ENCODE measurements at places on chromosomes 3 and 15. TPM values are rescaled to one million over a fixed set of nuclear protein-coding genes. Genes with fewer than 3 reads are reported as not detected.

TJP1 gene
- 148 TPM for total RNA-seq

GOLGA6D gene
- total RNA-seq = not detected

DPPA4 gene
- total RNA-seq = not detected

TICRR gene
- 1.7 TPM for total RNA-seq

NPAP1 gene
- not detected for total RNA-seq

SMCO1 gene
- total RNA-seq = not detected

MYZAP gene
- 0.27 TPM for total RNA-seq

BCL6 gene
- 8.9 TPM for total RNA-seq

GRCh38 chr3:71031181-71031580, 552.3 kb downstream of the FOXP1 start:
- DNase-seq = no peak

GRCh38 chr3:45168451-45168850, 22.3 kb upstream of the CDCP1 start:
- no peak for DNase-seq

DNA sequence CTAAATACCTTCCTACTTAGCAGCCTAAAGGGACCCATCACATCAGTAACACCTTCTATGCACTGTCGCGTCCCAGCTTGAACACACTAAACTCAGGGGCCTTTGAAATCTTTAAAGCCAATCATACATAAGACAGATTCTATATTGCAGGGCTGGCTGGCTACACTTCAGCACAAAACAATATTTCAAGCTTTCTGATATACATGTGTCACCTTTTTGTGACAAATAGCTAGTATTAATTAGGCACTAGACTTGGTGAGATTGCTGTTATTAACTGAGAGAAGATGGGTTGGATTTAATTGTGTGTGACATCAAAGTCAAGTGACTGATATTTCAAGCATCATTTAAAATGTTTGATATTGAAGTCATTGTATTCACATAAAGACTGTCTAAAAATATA, 148.4 kb downstream of the ZIC4 start:
- no peak for DNase-seq

GRCh38 chr3:9903238-9903624, 583 bp downstream of the IL17RE start:
- no peak for DNase-seq

- DNase-seq = peak; percentile 78
Observed at GRCh38 chr15:55530861-55531313, 22.9 kb upstream of the DNAAF4 start.

DNA sequence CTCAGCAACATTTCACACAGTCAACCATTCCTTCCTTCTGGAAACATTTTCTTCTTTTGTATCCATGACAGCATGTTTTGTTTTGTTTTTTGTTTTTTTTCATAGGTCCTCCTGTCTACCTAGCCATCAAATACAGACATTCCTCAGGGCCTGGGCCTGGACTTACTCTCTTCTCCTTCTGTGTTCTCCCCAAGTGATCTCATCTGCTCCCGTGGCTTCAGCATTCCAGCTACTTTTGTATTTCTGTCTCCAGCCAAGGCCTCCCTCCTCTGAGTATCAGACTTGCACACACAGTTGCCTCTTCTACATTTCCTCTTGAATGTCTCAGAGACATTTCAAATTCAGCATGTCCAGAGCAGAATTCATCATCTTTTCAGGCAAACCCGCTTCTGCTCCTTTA, 82.4 kb downstream of the HCN4 start:
- DNase-seq = no peak

- DNase-seq = peak; percentile 19
Observed at GRCh38 chr3:39637807-39638206, 170.3 kb downstream of the MOBP start.

DNA sequence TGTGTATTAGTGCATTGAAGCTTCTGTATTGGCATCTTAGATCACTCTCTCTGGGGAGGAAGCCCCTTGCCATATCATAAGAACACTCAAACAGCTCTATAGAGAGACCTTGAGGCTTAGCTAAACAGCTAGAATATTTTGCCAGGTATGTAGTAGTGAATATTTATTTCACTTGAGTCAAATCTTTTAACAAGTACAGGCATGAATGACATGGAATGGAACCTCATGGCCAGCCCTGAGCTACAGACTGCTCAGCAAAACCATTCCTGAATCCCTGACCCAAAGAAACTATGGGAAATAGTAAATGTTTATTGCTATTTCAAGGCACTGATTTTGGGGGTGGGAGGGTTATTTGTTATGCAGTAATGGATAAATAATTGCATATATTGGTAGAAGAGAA, 604.8 kb downstream of the MECOM start:
- DNase-seq = no peak

DNA sequence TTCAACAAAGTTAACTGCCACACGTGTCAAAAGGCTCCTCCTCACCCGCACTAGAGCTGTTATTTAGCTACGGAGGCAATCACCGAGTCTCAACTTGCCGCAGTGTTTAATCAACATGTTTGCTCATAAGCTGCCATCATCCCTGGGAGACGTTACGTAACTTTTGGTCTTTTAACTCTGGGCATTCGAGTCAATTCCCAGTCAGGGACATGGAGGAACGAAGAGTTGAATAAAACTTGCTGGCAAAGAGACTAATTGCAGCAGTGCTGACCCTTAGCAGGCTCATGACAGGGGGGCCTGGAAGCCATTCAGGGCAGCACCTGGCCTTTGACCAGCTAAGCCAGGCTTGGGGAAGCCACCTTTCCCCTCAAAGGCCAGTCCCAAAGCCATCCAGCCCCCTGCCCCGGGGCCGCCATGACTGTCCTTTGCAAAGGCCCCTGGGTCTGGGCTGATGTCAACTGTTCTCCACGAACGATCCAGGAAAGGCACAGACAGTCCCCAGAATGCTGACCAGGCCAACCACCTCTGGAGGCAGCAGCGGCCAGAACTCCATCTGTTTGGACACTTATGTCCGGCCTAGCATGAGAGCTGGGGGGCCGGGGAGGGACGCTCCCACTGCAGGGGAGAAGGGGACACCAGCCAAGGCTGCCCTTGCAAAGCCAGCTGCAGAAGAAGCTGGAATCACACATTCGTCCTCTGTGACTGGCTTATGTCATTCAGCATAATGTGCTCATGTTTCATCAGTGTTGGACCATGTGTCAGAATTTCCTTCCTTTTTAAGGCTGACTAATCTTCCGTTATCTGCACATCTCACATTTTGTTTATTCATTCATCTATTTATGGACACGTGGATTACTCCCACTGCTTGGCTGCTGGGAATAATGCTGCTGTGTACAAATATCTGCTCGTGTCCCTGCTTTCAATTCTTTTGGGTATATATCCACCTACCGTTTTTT, 43.7 kb downstream of the PCSK6 start:
- DNase-seq = no peak

Measured in kidney epithelial cell (primary cell).